Neural crest cell (in vitro differentiated cells): ENCODE measurements at places on chromosomes 4 and X.
A peak's percentile ranks its signal among the peaks of the same experiment; 100 is the strongest.

- DNase-seq: no peak
Measured at GRCh38 chr4:123889507-123889906, 492.9 kb downstream of the SPRY1 start.

- no peak for DNase-seq
Measured at GRCh38 chrX:105349476-105349875, 129.0 kb upstream of the TEX13A start.

- DNase-seq: no peak
Measured at GRCh38 chr4:14726877-14727361, 275.4 kb upstream of the CPEB2 start.

GRCh38 chrX:87626996-87627395, 109.4 kb downstream of the KLHL4 start:
- no peak for DNase-seq

DNA sequence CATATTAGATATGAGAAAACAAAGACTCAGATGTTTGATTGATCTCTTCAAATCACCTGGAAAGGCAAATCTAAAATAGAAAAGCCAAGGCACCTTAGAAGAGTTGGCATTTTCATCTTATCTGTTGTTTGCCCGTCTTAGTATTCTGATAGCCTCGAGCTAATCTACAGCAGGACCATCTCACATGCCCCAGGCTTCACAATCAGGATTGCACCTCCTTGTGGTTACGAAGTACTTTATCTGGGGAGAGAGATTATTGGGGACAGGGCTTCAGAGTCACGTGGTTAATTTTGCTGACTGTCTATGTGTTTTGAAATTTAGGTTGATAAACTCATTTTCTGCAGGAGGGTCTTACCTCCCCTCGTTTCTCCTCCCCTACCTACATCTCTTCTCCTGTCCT, 313.1 kb upstream of the ANXA10 start:
- no peak for DNase-seq

DNA sequence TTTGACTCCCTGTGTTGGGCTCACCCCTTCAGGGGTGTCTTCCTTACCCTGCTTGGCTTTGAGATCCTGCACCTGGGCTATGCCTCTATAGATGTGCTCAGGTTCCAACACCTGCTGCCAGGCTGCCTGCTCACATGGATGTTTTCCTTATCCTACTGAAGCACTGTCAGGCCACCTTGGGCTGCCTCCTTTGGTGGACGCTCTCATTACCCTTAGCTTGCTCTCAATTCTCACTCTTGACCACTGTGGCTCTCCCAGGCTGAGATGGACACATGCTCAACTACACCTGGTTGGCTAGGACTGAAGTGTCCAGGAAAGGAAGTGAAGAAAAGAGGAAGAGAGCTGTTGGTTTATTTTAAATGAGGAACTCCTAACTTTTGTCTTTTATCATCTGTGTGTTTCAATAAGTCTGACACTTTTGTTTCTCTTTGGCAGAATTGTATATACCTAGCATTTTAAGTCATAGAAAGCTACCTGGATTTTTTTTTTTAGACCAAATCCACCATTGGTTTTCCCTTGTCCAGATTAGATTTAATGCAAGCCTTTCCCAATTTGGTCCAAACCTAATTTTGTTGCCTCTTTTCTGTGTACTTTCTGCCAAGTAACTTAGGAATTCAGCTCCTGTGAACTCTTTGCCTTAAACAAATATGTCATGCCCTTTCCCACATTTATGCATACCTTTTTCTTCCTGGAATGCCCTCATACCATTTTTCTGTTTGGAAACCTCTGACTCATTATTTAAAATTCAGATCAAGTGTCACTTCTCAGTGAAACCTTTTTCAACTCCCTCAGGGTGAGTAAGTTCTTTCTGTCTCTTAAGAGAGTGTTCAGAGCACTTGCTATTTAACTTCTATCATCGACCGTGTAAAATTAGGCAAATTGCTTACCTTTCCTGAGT, 175.8 kb downstream of the GC start:
- DNase-seq: no peak

- no peak for DNase-seq
Measured at GRCh38 chr4:648579-649292, 23.4 kb downstream of the PDE6B start.

DNA sequence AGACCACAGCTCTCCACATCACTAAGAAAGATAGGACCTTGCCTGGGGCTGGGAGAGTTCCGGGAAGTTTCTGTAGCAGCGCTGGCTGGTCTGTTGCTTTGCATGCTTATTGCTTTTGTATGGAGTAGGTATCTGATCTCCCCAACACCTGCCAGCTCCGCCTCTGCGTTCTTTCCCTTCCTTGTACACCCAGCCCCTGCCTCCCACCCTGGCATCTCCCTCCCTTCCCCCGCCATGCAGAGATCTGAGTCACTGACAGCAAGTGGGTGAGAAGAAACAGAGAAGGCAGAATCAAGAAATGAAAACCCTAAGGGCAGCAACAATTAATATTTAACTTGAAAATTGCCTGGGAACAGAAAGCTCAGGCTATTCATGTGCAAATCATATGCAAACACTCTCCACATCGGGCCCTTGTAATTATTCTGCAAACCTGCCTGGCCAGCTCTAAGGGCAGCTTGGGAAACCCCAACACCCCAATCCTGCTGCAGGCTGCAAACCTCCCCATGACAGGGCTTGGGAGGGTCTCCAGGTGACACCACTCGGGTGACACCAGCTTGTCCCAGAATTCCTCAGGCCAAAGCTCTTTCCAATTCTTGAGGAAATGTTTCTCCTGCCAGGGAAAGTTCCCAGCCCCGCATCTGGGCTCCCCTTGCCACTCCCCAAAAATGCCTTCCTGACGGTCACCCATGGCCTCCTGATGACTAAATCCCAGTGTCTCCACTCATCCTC, 257.2 kb downstream of the FBXW7 start:
- no peak for DNase-seq

DNA sequence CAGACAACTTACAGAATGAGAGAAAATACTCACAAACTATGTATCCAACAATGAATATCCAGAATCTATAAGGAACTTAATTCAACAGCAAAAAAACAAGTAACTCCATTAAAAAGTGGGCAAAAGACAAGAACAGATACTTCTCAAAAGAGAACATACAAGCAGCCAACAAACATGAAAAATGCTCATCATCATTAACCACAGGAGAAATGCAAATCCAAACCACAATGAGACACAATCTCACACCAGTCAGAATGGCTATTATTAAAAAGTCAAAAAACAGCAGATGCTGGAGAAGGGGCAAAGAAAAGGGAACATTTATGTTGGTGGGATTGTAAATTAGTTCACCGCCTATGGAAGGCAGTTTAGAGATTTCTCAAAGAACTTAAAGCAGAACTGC, 150.3 kb downstream of the FGF16 start:
- DNase-seq: no peak

- DNase-seq: no peak
Measured at GRCh38 chr4:134337574-134337973, 136.0 kb upstream of the PABPC4L start.

- no peak for DNase-seq
Measured at GRCh38 chr4:153531000-153531358, 64.8 kb downstream of the TMEM131L start.

DNA sequence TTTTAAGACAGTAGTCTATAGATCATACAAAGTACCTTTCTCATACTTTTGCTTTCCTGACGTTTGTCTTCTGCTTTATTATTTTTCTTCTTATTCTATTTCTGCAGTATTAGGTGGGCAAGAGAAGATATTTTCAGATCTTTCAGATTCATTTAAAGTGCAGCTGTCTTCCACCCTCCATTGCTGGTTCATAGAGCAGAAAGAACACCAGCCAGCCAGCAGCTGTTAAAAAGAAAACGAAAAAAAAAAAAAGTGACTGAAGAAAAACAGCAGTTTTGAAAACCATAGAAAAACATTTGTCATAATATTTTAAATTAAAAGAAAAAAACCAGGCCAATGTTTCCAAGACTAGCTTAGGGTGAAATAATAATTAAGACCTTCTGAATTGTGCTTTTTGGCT, 42.9 kb downstream of the SMAD1 start:
- DNase-seq: no peak

DNA sequence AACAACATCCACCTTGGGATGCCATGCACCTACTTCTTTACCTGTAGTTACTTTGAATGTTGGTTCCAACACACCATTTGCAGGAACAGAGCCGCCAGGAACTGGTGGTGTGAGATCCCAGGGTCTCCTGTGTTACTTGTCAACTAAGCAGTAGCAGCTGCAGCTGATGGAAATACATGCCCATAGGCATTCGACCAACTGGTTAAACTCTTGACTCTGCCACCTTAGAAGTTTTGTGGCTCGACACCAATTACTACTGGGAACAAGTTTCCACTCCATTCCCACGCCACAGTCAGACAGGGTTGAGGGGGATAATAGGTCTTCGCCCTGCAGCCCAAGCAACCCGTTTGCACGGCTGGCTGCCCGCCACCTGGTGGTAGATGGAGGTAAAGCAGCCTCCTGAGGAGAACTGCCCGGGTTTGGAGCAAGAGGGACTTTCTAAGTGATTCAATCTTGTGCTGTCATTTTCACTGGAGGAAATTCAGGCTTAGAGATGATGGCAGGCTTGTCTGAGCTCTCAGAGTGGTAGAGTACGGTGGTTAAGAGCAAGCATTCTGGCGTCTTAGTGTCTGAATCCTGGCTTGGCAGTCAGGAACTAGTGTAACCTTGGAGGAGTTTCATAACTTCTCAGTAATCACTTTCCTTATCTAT, 119.1 kb upstream of the TRIM2 start:
- peak; percentile 94 for DNase-seq

GRCh38 chr4:41507291-41507947, 30.5 kb upstream of the LIMCH1 start:
- DNase-seq: no peak

DNA sequence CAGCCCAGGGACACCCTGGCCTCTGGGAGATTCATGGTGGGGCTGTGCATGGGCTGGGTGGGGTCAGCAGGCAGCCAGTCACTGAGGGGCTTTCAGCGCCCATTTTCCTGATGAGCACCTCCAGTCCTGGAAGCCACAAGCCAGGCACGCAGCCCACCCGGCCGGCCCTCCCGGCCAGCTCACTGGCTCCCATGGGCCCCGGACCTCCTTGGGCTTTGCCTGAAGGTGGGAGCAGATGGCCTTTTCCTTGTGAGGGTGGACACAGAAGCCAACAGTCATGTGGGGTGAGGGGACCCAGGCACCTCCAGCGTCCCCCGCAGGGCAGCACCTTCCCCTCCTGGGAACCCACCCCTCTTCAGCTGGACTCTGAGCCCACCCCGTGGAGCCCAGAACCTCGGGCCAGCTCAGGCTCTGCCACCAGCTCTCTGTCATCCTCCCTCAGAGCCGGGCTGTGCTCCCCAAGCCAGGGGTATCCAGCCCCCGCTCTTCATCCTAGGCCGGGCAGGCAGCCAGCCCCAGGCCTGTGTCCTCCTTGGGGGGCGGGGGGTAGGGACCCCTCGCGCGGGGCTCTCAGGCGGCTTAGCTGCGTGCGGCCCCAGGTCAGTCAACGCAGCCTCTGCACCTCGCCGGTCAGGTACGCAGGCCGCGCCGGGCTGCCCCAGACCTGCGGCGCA, 798 bp upstream of the FGFR3 start:
- DNase-seq: no peak

- no peak for DNase-seq
Measured at GRCh38 chr4:124632439-124632838, 80.1 kb downstream of the ANKRD50 start.

GRCh38 chr4:131304686-131305085, 1844.4 kb upstream of the PCDH10 start:
- no peak for DNase-seq

GRCh38 chr4:86950831-86951525, 16.2 kb downstream of the AFF1 start:
- DNase-seq: no peak

GRCh38 chrX:15870310-15870709, 15.7 kb upstream of the AP1S2 start:
- no peak for DNase-seq

GRCh38 chr4:8539661-8540060, 40.5 kb upstream of the GPR78 start:
- DNase-seq: no peak

DNA sequence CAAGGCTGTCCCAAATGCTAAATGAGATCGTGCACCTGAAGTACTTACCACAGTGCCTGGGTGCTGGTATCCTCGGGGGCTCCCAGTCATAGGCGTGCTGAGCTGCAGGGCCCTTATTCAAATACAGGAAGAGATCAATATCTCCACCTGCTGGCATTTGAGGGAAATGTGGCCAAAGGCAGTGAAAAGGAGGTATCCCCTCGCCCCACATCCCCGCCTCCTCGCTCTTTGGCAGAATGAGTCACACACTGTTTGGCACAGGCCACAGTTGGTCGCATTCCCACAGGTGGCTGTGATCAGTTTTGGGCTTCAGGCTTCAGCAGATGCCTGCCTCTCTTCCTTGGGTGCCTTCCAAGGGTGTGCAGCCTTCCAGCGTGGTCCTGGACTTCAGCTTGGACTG, 28.4 kb downstream of the ZNF185 start:
- DNase-seq: peak; percentile 41

- peak; percentile 30 for DNase-seq
Measured at GRCh38 chr4:150867148-150867547, 147.9 kb downstream of the LRBA start.

DNA sequence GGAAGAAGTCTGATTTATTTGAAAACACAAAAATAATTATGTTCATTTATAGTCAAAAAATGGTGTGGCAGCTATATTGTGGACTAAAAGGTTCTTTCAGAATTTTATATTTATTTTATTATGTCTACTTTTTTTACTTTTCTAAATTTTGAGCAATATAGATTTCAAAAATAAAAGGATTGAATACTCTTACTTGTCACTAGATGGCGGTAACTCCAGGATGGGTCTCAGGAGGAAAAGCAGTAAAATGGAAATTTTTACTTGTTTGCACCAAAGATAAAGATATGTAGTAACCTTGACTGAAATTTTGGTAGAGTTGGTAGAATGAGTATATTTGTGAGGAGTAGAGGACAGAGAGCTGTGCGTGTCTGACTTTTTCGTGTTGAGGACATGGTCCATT, 14.5 kb upstream of the DACH2 start:
- DNase-seq: no peak

- DNase-seq: no peak
Measured at GRCh38 chrX:21176921-21177571, 197.2 kb upstream of the CNKSR2 start.

DNA sequence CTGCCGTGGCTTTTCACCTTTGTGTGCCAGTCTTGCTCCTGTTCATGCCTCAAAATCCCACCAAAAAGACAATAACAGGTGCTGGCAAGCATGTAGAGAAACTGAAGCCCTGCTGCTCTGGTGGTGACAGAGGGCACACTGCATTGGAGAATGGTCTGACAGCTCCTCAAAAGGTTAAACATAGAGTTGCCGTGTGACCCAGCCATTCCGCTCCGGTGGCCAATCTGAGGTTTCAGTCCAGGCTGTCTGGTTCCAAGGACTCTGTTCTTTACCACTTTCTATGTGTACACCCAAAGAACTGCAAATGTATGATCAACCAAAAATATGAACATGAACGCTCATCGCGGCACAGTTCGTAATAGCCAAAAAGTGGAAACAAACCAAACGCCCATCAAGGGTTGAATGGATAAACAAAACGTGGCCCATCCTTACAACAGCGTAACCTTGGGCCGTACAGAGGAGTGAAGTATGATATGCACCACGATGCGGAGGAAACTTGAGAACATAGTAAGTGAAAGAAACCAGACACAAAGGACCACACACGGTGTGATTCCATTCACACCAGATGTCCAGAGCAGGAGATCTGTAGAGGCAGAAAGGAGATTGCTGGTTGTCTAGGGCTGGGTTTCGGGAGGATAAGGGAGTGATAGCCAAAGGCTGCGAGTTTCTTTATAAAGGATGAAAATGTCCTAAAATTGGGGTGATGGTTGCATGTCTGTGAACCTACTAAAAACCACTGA, 33.6 kb upstream of the WFS1 start:
- DNase-seq: no peak
